ENCODE measurements at places on chromosomes 13 and 19. TPM values are rescaled to one million over a fixed set of nuclear protein-coding genes. Genes with fewer than 3 reads are reported as not detected.

- no peak for DNase-seq
These were observed 35.6 kb upstream of the PEPD start for GRCh38 chr19:33557196-33557595.

Gene KLC3
- 0.09 TPM for total RNA-seq

GRCh38 chr13:101751488-101751887 lies 299.0 kb downstream of the ITGBL1 start:
- DNase-seq: peak; percentile 41

- DNase-seq: no peak
These were observed 6.7 kb downstream of the TEX29 start for GRCh38 chr13:111326981-111327642.

- DNase-seq: peak; percentile 62
These were observed 1.0 kb upstream of the BCAM start for GRCh38 chr19:44807652-44808462.

Gene ZIK1
- 9.2 TPM for total RNA-seq

DNA sequence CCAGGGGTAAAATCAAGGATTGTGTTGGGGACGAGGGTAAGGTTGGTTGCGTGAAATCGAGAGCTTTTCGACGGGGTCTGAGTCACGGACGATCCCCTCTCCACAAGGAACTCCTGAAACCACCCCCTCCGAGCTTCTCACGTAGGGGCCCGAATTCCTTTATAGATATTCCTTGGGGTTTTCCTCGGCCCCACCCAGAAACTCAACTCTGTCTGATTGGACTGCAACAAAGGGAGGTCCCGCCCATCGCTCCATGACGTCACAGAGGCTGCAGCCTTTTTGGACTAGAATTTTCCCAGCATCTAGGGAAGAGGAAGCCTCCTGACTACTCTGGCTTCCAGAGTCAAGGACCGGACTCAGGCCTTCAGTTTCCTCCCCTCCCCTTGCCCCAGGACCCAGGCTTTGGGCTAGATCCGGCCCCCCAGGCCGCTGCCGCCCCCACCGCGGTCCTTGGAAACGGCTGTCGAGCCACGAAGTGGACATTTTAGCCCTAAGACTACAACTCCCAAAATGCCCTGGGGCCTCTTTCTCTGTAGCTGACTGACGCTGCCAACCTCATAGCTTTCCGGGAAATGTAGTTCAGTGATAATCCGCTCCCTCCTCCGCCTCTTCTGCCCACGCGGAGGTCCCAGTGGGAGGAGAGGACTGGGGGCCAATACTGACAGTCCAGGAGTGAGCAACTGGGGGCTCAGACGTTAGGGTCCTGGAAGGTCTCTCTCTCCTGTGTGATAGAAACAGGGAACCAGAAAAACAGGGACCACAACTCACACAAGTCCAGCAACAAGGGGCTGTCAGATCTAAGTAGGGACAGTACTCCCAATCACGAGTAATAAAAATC lies at the start of gene IZUMO1:
Gene IZUMO1, minus strand, starts transcription at position 172 of the 838 bp plus-strand sequence. CDS start 1,050 bp downstream, outside the sequence.
- peak; percentile 91 for DNase-seq
